ENCODE measurements at places on chromosomes 6 and 20.

GRCh38 chr6:161079566-161080262 is 88.1 kb downstream of the MAP3K4 start:
- DNase-seq: no peak
- H3K4me1 ChIP-seq: no peaks in the 10 kb centered on the region

DNA sequence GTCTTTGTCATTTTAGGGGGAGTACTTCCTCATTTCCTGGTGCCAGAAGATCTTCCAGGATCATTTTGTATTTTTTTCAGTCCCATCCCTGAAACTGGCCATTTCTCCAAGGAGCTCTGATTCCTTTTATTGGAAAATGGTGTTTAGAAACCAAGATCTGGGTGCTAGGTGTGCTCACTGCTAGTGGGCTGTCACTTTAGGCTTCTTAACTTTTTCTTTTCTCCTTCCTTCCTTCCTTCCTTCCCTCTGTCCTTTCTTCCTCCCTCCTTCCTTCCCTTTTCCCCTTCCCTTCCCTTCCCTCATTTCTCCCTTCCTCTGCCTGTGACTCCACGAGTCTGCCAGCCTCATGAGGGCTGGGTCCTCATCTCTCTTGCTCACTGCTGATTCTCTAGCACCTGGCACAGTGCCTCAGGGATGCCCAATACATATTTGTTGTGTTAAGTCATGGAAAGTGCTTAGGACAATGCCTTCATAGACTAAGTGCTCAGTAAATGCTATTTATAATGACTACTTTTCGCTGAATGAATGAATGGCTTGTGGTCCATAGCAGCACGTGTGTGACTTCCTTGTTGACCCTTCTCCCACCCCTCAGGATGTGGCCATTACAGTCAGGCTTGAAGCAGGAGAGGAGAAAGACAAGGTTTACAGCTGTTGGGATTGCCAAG is 36.9 kb downstream of the APCDD1L start:
- no peak overlapping the region for H3K27ac ChIP-seq
- no peak overlapping the region for H3K4me3 ChIP-seq
- DNase-seq: no peak

DNA sequence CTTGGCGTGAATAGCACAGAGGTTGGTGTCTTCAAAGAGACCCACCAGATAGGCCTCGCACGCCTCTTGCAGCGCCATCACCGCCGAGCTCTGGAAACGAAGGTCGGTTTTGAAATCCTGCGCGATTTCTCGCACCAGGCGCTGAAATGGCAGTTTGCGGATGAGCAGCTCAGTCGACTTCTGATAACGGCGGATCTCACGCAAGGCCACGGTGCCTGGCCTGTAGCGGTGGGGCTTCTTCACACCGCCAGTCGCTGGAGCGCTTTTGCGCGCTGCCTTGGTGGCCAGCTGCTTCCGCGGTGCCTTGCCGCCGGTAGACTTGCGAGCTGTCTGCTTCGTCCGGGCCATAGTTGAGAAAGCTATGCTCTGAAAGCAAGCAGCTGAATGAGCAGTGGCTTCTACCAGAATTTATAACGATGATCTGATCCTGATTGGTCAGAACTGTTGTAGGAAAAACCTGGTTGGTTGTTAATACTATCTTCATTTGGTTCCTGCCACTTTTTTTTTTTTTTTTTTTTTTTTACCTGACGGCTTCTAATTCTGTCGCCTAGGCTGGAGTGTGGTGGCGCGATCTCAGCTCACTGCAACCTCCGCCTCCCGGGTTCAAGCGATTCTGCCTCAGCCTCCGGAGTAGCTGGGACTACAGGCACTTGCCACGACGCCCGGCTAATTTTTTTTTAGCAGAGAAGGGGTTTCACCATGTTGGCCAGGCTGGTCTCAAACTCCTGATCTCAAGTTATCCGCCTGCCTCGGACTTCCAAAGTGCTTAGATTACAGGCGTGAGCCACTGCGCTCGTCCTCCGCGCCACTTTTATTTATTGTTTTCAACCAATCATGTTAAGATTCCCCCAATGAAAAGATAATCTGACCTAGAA is 21.5 kb downstream of the OR2B2 start:
- no peak for DNase-seq
- no peaks in the 10 kb centered on the region for H3K36me3 ChIP-seq
- H3K4me3 ChIP-seq: peak overlapping the region; percentile 44
- peaks cover 5% of the 10 kb centered on the region for H3K27me3 ChIP-seq
- H3K4me1 ChIP-seq: peaks cover 6% of the 10 kb centered on the region
- peak overlapping the region; percentile 73 for H3K27ac ChIP-seq

- no peaks in the 10 kb centered on the region for H3K36me3 ChIP-seq
- no peaks in the 10 kb centered on the region for H3K27me3 ChIP-seq
- H3K4me1 ChIP-seq: no peaks in the 10 kb centered on the region
Measured at GRCh38 chr6:8282380-8282779, 153.0 kb downstream of the SLC35B3 start.

- no peak for DNase-seq
- H3K36me3 ChIP-seq: no peaks in the 10 kb centered on the region
- H3K27me3 ChIP-seq: no peaks in the 10 kb centered on the region
- no peak overlapping the region for H3K27ac ChIP-seq
- peaks cover 13% of the 10 kb centered on the region for H3K4me1 ChIP-seq
Measured at GRCh38 chr6:154653385-154653784, 79.8 kb upstream of the SCAF8 start.

DNA sequence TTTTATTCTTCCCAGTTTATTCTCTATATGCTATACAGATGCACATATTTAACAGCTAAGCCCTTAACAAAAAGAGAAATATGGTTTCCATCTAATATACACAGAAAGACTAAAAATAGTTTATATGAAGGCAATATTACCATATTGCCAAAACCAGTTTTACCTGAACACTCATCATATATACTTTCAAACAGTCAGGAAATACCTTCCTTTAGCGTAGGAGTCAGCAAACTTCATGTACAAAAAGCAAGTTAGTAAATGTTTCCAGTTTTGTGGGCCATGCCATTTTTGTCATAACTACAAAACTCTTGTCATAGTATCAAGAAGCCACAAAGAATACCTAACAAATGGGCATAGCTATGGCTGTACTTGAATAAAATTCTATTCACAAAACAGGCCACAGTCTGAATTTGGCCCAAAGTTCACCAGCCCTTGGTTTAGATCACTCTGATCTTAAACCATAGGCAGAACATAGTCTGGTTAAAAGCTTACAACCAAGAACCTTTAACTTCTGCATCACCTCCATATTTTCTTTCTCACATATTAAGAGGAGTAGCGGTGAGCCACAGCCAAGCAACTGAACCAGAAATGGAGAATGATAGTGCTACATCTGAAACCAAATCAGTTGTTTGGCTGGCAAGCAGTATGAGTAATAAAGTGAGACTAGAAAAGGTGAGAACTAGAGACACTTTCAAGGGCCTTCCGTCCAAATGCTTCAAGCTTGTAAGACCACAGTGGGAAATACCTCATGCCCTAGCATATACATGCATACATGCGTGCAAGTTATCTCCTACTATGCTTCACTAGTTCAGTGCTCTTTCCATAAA is 116.6 kb downstream of the PTPRK start:
- H3K27me3 ChIP-seq: no peaks in the 10 kb centered on the region
- no peaks in the 10 kb centered on the region for H3K36me3 ChIP-seq
- H3K4me3 ChIP-seq: no peak overlapping the region

GRCh38 chr20:22801528-22801927 is 217.2 kb upstream of the FOXA2 start:
- H3K27me3 ChIP-seq: peaks cover 13% of the 10 kb centered on the region
- H3K4me3 ChIP-seq: no peak overlapping the region
- no peak for DNase-seq
- H3K27ac ChIP-seq: no peak overlapping the region

DNA sequence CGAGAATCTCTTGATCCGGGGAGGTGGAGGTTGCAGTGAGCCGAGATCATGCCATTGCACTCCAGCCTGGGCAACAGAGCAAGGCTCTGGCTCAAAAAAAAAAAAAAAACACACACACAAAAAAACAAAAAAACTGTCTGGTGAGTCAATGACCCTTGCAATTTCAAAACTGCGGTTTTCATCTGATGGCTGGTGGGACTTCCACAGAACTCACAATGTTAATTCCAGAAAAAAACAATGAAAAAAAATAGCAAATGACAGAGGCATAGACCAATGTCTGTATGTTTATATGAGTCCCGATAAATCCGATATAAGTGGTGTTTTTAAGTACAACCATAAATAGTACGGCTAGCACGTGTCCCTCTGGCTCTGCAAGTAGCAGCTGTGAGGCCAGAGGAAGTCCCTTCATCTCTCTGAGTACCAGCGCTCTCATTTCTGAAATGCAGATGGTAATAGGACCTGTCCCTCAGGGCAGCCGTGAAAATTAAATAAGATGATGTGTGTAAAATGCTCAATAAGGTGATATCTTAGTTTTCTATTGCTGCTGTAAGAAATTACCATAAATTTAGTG is 21.9 kb upstream of the PTPN1 start:
- H3K27ac ChIP-seq: no peak overlapping the region
- H3K4me1 ChIP-seq: peaks cover 6% of the 10 kb centered on the region
- H3K36me3 ChIP-seq: no peaks in the 10 kb centered on the region

DNA sequence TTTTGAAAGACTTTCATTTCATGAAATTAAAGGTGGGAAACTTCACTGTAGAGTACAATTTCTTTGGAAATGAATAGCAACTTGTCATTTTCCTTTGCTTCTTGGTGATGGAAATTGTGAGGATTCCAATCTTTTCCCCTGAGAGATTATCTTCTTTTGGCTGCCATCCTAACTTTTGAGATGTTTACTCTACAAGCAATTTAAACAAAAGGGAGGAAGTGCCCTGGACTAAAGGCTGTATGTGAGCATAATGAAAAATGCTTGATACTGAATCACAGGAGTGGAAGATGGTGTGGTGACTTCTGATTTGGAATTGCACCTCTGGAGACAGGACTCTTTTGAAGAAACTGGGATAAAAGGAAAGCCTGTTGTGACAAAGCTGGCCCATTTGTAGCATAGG is 43.1 kb upstream of the JAG1 start:
- no peak overlapping the region for H3K4me3 ChIP-seq
- H3K27ac ChIP-seq: no peak overlapping the region
- DNase-seq: no peak
- no peaks in the 10 kb centered on the region for H3K27me3 ChIP-seq

DNA sequence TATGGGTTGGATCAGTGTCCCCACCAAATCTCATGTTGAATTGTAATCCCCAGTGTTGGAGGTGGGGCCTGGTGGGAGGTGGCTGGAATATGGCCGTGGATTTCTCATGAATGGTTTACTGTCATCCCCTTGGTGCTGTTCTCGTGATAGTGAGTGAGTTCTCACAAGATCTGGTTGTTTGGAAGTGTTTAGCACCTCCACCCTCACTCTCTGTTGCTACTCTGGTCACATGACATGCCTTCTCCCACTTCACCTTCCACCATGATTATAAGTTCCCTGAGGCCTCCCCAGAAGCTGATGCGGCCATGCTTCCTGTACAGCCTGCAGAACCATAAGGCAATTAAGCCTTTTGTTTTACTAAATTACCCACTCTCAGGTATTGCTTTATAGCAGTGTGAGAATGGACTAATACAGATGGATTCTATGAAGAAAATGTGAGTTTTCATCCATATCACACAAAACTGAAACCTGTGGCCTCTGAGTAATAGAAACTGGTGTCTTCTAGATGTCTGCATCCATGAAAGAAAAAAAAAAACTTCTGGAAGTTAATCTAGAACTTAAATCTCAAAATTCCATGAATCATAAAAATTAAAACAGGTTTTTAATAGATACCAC is 39.3 kb downstream of the MBOAT1 start:
- H3K36me3 ChIP-seq: no peaks in the 10 kb centered on the region
- H3K27ac ChIP-seq: no peak overlapping the region
- peaks cover 3% of the 10 kb centered on the region for H3K4me1 ChIP-seq
- H3K27me3 ChIP-seq: no peaks in the 10 kb centered on the region
- no peak for DNase-seq

DNA sequence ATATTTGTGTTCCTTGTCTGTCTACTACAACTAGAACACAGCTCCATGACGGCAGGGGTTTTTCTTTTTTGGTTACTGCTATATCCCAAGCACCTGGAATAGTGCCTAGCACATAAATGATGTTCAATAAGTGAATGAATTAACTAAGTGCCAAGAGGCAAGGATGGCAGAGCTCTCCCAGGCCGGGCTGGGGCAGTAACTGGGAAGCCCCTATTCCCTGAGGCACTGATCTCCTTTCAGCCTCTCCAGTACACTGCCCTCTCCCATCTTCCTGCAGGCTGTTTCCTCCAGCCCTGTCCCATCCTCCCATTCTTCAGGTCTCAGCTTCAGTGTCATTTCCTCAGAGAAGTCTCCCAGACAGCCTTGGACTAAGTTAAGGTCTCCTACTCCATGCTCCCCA is 29.0 kb upstream of the SPDEF start:
- H3K4me1 ChIP-seq: no peaks in the 10 kb centered on the region
- peaks cover 7% of the 10 kb centered on the region for H3K36me3 ChIP-seq
- no peak for DNase-seq
- no peak overlapping the region for H3K4me3 ChIP-seq
- no peaks in the 10 kb centered on the region for H3K27me3 ChIP-seq

DNA sequence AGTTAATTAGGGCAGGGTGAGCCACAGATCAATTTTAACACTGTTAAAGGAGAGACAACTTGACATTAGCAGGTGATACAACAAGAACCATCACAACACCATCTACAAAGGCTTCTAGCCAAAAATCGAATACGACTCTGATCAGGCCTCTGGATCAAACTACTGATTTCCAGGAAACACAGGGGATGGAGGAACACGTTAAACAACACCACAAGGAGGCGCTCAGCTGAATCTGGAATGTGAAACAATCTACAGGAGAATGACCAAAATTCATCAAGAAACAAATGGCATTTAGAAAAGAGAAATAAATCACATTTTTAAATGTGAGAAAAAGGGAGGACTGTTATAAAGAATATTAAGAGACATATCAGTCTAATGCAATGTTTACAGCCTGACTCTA is 13.5 kb upstream of the MAFB start:
- DNase-seq: no peak
- H3K4me1 ChIP-seq: peaks cover 4% of the 10 kb centered on the region
- no peaks in the 10 kb centered on the region for H3K36me3 ChIP-seq
- H3K27me3 ChIP-seq: no peaks in the 10 kb centered on the region
- no peak overlapping the region for H3K27ac ChIP-seq

DNA sequence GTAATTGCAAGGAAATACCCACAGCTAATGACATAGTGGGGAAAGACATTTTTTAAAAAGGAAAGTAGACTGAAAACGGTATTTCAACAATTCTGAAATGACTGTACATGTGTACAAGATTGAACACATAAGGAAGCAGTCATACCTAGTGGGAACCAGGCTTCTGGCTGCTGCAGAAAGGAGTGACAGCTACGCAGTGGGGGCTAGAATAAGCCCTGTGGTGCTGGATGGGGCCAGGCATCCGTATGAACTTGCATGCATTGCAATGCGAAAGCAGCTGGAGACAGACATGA is 54.9 kb upstream of the GPR31 start:
- H3K4me1 ChIP-seq: no peaks in the 10 kb centered on the region
- H3K27me3 ChIP-seq: peaks cover 20% of the 10 kb centered on the region
- no peak for DNase-seq
- H3K4me3 ChIP-seq: no peak overlapping the region
- no peaks in the 10 kb centered on the region for H3K36me3 ChIP-seq
- H3K27ac ChIP-seq: no peak overlapping the region

DNA sequence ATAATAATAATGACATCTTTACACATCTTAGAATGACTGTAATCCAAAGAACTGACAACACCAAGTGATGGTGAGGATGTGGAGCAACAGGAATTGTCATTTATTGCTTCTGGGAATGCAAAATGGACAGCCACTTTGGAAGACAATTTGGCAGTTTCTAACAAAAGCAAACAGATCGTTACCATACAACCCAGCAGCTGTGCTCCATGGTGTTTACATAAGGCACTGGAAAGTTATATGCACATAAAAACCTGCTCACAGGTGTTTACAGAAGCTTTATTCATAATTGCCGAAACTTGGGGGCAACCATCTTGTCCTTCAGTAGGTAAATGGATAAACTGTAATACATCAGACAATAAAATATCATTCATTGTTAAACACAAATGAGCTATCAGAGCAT is 18.3 kb upstream of the ASF1A start:
- H3K36me3 ChIP-seq: no peaks in the 10 kb centered on the region
- no peak overlapping the region for H3K4me3 ChIP-seq
- no peak overlapping the region for H3K27ac ChIP-seq
- no peak for DNase-seq
- H3K27me3 ChIP-seq: no peaks in the 10 kb centered on the region

Data from esophagus squamous epithelium (tissue), 5 donors.